Karpas-422 (cell line): ENCODE measurements at places on chromosomes 11 and 22.

- no peak for DNase-seq
Measured at GRCh38 chr11:45023065-45023365, 72.3 kb upstream of the TP53I11 start.

- no peak for DNase-seq
Measured at GRCh38 chr11:7251836-7252682, at the start of gene SYT9. Gene SYT9 (plus strand): TSS chr11:7251904. CDS start chr11:7252187, 283 bp downstream.

DNA sequence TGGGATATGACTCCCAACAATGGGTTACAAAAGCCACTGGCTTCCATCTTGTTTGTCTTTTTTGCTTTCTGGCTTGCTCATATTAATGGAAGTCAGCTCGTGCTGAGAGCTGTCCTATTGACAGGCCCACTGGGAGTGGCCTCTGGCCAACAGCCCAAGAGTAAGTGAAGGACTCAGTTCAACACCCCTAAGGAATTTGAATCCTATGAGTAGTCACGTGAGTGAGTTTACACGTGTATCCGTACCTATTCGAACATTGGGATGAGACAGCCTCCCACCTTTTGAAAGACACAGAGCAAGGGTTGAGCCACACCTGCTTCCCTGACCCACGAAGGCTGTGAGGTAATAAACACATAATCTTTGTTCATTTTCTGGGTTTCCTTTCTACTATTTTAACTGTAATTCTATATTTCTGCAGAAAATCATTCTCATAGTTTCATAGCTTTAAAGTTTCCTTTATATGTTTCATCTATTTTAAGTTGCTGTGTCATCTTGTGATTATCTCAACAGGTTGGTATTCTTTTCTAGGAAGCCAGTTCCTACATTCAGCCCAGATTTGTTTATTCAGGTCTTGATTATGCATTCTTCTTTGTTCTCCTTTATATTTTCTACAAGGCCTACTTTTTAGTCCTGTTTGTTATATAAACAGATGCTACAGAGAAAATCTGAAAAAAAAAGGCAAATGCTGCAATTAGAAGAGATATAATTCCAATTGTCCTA, 802.3 kb downstream of the CNTN5 start:
- no peak for DNase-seq

GRCh38 chr22:30574095-30574981, at the start of gene GAL3ST1:
Gene GAL3ST1 (minus strand): TSS chr22:30574665. CDS start chr22:30557392, 17,273 bp downstream.
- no peak for DNase-seq

- DNase-seq, result peak; percentile 78
Measured at GRCh38 chr11:21142007-21142406, 472.6 kb downstream of the NELL1 start.
